CD4-positive, alpha-beta T cell treated with Interleukin-6 for 4 hours (primary cell): ENCODE measurements at places on chromosomes 2 and 18.

- DNase-seq: no peak
Measured at GRCh38 chr18:63511285-63511684, 30.9 kb upstream of the SERPINB12 start.

- DNase-seq: no peak
Measured at GRCh38 chr2:128727914-128728313, 409.2 kb upstream of the HS6ST1 start.

DNA sequence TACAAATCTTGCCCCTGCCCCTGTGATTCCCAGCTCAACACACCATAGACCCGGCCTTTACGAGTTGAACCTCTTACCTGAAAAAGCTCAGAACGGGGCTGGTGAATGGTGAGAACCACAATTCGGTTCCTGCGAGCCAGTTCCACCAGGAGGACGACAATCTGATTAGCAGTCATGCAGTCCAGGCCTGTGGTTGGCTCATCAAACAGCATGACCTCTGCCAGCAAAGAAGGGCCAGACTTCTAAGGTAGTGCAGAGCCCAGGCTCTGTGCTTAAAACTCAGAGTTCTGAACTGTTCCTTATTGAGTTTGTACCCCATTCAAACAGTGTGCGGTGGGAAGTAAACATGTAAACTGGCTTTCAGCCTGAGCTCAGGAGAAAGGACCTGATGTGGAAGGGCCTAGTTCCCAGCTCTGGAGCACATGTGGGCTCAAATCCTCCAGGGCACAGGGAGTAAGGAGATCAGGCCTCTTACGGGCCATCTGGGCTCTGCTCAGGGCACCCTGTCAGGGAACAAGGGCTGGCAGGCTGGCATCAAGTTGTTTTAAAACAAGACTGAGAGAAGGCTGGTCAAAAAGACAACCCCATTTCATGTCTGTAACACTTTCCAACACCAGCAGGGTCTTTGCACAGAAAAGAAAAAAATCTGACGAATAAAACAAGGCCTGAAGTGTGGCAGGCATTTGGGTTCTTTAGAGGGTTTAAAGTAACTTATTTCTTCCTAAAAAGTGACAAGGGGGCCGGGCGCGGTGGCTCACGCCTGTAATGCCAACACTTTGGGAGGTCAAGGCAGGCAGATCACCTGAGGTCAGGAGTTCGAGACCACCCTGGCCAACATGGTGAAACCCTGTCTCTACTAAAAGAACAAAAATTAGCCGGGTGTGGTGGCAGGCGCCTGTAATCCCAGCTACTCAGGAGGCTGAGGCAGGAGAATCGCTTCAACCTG lies 12.1 kb downstream of the ABCG5 start:
- no peak for DNase-seq

- no peak for DNase-seq
Measured at GRCh38 chr2:240572141-240573031, 4.1 kb downstream of the RNPEPL1 start.

- no peak for DNase-seq
Measured at GRCh38 chr2:121382744-121383143, 97.7 kb upstream of the TFCP2L1 start.

DNA sequence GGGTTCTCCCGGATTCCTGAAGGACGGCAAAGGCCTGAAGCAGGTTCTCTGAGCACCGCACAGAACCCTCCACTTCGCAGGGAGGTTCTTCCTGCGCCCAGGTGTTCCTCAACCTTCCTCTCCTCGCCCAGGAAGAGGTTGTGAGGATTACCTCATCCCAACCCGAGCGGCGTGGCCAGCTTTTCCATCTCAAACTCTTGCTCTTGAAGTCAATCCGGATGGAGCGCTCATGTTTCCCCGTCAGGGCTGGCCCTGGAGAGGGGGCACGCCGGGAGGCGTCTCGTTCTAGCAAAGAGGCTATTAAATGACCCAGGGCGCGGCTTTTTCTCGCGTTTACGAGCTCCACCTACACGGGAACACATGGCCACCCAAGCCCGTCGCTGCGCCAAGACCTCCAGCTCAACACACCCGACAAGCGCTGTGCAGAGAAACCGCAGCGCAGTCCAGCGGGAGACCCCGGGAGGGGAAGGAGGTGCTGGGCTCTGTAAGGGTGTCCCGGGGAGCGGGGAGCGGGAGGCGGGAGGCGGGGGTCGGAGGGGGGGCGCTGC lies 540 bp upstream of the RAB10 start:
- DNase-seq: peak; percentile 42

DNA sequence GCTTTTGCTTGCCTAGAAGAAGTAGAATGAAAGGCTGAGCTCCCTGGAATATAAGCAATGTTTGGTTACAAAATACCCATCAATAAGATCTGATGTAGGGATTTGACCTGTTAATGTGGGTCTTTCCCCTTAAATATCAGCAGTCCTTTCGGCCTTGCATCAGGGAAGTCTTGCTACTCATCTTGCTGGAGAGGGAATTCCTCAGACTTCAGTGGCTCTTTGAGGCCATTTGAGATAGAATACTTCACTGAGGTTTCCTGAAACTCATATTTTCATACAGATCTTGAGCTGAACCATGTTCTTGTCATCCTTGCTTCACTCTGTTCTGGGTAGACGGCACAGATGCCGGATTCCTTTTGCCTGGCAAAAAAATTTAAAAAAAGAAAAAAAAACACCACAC lies 3.9 kb downstream of the TWIST2 start:
- DNase-seq: no peak

DNA sequence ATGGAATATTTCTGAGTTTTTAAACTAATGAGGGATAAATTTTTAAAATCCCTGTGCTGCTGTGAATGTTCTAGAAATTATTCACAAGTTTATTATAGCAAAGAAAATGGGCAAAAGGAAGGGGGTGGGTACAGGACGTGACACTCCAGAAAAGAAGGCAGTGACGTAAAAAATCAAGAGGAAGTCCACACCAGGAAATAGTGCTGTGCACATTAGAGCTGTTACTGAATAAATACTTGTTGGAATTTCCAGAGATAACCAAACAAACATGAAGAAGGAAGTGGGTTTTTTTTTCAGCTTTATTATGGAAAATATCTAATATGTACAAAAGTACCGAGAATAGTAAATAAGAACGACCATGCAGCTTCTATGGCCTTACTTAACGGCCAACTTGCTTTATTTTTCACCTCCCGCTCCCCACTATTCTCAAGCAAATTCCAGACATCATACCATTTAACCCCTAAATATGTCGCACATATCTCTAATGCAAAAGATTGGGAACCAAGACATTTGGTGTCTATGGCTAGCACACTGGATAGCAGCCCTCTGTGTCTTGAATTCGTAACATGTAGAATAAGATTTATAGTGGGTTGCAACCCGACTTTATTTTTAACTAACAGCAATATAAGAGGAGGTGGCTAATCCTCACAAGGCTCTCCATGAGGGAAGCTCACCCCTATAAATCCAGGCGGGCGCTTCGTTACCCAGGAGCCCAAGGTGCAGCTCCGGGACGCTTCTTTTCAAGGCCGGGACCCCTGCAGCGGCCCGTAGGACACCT lies 580 bp upstream of the NDUFV2 start:
- peak; percentile 29 for DNase-seq

- DNase-seq: no peak
Measured at GRCh38 chr2:144619760-144620159, 99.8 kb upstream of the ZEB2 start.

DNA sequence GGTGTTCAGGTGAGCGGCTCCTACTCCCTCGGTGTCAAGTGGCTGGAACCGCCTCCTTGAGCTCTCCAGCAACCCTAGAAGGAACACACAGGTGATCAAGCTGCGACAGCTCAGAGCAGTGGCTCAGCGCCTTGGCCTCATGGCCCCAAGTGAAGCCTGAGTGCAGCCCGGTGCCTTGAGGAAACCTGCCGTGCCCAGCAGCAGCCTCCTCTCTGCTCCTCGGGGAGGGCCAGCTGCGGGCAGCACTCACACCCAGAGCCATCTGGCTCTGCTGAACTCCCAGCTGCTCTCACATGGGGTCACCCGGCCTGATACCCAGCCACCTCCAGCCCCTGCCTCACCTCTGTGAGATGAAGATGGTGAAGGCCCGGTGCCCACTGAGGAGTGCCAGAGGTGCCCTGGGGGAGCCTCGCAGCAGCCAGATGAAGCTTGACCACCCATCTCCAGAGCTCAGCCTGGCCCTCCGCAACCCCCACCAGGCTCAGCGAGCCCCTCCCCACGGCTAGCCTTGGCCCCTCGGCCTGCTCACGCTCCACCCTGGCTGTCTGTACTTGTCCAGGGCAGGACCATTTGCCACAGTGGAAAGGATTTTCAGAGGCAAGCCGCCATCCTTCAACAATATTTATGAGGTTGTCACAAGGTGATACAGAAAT lies 70.6 kb upstream of the RAB6C start:
- DNase-seq: no peak

- DNase-seq: peak; percentile 82
Measured at GRCh38 chr2:37615804-37616676, 55.4 kb downstream of the CDC42EP3 start.

GRCh38 chr2:225911019-225911418 lies 511.5 kb downstream of the NYAP2 start:
- DNase-seq: no peak

- no peak for DNase-seq
Measured at GRCh38 chr2:222038067-222038802, 260.6 kb downstream of the PAX3 start.

DNA sequence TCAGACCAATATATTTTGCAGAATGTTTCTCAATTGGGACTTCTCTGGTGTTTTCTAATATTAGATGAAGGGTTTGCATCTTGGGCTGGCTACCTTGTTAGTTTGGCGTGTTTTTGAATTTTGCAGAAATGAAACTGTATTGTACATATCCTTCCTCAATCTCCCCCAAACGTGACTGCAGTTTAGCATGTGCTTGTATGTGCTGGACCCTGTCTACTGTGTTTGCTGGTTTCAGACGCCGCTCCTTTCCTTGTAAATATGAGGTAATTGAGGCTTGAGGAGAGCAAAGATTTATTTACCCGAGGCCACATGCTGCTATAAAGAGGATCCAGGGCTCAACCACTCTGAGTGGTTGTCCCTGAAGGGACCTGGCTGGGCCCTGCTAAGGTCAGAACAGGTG lies 57.2 kb downstream of the NGEF start:
- no peak for DNase-seq

DNA sequence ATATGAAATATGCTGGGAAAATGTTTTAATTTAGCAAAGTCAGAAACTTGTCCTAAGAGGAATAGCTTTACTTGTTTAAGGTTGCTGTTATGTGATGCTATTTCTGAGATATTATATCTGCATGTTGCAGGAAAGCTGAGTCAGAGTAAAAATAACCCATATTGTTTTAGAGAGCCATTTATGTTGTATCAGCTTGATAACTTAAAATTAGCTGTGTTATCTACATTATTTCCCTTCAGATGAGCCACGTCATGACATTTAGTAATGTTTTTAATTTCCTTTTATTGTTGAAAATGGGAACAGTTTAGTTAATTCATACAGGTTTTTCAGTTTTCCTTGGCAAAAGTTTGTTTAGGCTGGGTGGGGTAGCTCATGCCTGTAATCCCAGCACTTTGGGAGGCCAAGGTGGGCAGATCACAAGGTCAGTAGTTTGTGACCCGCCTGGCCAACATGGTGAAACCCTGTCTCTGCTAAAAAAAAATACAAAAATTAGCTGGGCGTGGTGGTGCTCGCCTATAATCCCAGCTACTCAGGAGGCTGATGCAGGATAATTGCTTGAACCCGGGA lies 55.8 kb downstream of the TTC27 start:
- DNase-seq: no peak

DNA sequence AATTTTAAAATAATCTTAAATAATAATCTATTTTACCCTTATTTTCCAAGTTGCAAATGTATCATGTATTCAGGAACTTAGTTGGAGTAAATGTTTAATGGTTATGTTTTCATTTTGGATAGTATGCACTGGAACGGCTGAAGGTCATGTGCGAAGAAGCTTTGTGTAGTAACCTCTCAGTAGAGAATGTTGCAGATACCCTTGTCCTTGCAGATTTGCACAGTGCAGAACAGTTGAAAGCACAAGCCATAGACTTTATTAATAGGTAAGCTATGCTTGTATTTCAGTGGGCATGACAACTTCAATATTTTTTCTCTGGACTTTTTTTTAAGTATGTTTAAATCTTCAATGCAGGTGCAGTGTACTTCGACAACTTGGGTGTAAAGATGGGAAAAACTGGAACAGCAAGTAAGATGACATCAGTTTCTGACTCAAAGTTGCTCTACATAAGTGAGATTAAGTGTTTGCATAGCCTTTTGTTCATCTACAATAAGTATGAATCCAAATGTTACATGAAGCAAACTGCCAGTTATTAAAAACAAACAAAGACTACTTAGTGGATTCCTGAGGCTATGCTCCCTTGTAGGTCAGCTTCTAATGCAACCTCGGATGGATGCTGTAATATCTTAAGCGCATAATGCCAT lies 63.1 kb downstream of the SPOPL start:
- no peak for DNase-seq

DNA sequence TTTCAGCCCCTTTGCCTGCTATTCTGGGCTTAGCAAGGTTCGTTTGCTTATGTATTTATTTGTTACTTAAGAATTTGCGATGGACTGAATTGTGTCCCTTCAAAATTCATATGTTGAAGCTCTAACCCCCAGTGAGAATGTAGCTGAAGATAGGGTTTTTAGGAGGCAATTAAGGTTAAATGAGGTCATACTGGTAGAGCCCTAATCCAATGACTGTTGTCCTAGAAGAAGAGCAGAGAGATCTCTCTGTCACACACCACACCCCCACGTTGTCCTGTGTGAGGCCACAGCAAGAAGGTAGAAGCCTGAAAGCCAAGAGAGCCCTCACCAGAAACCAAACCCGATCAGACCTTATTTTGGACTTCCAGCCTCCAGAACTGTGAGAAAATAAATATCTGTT lies 66.7 kb downstream of the KIAA1328 start:
- DNase-seq: no peak

GRCh38 chr2:56132138-56132537 lies 51.7 kb upstream of the CCDC85A start:
- no peak for DNase-seq

DNA sequence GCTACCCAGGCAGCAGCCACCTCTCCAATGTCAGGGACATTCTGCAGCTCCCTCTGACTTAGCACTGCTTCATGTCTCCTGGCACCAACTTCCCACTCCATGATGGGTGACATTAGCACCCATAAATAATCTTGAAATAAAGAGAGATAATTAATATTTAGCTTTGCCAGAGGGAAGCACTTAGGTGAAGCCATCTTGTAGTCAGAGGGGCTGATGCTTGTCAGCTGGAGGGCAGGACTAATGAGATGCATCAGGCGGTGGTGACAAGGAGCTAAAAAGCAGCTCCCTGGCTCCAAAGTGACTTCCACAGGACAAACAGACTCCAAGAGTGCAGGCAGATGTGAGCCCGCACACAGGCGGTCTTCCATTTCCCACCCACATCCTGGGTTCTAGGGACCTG lies 153.0 kb upstream of the ID2 start:
- DNase-seq: no peak

- no peak for DNase-seq
Measured at GRCh38 chr2:215397632-215398341, 38.1 kb downstream of the FN1 start.

GRCh38 chr18:48607056-48607984 lies 68.5 kb downstream of the CTIF start:
- no peak for DNase-seq
